ENCODE measurements at places on chromosomes 2 and 18. TPM values are rescaled to one million over a fixed set of nuclear protein-coding genes. Genes with fewer than 3 reads are reported as not detected.

DNA sequence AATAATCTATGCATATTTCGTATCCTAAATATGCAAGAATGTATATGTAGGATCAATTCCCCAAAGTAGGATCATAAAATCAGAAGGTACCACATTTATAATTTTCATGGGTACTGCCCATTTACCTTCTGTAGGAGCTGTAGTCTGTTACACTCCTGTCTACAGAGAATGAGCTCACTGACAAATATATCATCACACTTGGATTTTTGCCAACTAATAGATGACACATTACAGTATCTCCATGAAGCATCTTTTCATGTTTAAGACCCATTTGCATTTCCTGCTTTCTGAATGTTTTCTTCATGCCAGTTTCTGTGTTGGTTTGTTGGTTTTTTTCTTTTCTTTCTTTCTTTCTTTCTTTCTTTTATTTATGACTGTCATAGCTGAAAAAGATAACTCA is 70.9 kb upstream of the EML6 start:
- H3K27ac ChIP-seq, result no peak overlapping the region
- peak; percentile 62 for DNase-seq
- H3K4me1 ChIP-seq, result 0 out of 2 replicates have a peak, but pooled peaks cover 3% of the 10 kb centered on the region
- peaks cover 88% of the 10 kb centered on the region for H3K36me3 ChIP-seq
- H3K27me3 ChIP-seq, result no peaks in the 10 kb centered on the region

- H3K27ac ChIP-seq, result no peak overlapping the region
- no peaks in the 10 kb centered on the region for H3K36me3 ChIP-seq
- H3K4me3 ChIP-seq, result no peak overlapping the region
- H3K27me3 ChIP-seq, result peaks cover 17% of the 10 kb centered on the region
- H3K4me1 ChIP-seq, result 0 out of 2 replicates have a peak, but pooled peaks cover 2% of the 10 kb centered on the region
These were observed 116.8 kb downstream of the MSH2 start for GRCh38 chr2:47519604-47520301.

GRCh38 chr18:48229552-48229981 is 179.6 kb downstream of the ZBTB7C start:
- no peaks in the 10 kb centered on the region for H3K4me1 ChIP-seq
- no peaks in the 10 kb centered on the region for H3K36me3 ChIP-seq
- H3K27me3 ChIP-seq, result peaks cover 19% of the 10 kb centered on the region
- no peak overlapping the region for H3K27ac ChIP-seq

DNA sequence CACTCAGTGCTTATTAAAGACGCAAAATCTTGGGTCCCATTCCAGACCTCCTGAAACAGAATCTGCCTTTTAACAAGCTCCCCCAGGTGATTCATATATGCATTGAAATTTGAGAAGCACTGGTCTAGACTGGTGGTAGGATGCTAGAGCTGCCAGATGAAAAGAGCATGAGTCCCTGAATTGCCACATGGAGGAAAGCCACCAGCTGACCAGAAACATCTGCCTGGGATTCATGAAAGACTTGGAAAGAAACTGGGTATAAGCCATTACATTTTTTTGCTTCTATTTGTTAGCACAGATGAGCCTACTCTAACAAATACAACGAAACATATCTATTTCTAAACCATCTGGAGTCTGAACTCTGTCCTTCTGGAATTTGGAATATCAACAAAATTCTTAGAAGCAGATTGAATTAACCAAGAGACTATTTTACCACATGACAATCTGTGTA is 228.9 kb downstream of the RBM43 start:
- no peaks in the 10 kb centered on the region for H3K27me3 ChIP-seq
- no peak overlapping the region for H3K27ac ChIP-seq
- no peak overlapping the region for H3K4me3 ChIP-seq

The TMEM178A gene
- total RNA-seq, result 0.32 TPM

The SKOR2 gene
- not detected for total RNA-seq
